ENCODE measurements at places on chromosomes 5 and 9.

DNA sequence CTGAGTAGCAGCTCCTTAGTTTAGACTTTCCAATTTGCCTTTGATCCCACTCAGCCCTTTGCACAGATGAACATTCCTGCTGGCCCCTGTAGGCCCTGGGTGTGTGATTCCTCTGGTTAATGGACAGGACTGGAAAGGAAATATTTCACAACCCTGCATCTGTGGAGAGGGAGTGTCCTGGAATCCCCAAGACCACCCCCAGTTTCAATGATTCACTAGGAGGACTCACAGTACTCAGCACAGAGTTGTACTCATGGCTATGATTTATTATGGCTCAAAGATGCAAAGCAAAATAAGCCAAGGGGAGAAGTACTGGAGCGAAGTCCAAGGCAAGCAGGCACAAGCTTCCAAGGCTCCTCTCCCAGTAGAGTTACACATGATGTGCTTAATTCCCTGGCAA, 42.4 kb upstream of the TJP2 start:
- peak; percentile 80 for DNase-seq

DNA sequence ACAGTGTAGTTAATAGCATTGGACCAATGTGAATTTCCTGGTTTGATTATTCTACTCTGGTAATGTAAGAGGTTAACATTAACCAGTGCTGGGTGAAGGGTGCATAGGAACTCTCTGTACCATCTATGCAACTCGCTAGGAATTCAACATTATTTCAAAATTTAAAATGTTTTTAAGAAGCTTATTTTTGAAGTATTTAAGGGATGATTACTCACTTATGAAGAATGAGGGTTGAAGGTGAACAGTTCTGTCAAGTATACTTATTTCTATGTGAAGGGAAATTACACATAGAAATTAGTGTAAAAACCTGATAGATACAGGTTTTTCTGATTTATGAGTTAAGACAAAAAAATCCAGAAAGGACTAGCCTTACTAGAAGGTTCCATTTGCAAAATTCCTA, 165.8 kb downstream of the INSYN2B start:
- DNase-seq, result no peak

- peak; percentile 91 for DNase-seq
Observed at GRCh38 chr9:38141746-38142591, 72.9 kb upstream of the SHB start.

DNA sequence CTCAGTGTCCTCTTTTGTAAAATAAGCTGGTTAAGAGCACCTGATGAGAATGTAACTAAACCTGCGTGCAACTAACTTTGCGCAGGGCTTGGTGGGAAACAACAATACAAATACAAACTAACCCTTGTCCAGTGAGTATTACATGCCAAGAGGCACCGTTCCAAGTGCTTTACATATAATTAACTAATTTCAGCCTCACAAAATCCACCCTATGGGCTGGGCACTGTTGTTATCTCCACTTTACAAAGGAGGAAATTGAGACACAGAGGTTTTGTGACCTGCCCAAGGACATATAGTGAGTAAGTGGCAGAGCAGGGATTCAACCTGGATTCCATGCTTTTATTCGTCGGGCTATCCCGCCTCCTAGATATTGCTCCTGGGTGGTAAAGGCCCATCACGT, 26.2 kb upstream of the TNIP1 start:
- no peak for DNase-seq

- DNase-seq, result no peak
Observed at GRCh38 chr9:70413464-70413798, 1.0 kb downstream of the KLF9 start.

DNA sequence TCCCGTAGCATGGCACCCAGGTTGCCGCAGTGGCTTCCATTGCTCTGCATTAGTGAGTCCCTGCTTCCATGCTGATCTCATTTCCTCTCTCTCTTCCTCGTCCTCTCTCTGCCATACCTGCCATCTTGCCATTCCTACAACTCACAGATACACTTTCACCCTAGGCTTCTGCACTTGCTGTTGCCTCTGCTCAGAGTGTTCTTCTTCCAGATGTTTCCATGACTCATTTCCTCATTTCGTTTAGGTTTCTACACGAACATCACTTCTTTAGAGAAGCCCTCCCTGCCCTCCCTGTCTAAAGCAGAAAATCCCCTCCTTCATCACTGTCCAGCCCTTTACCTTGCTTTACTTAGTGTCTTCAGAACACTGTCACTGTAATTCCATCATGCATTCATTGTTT, 115.2 kb upstream of the WWC1 start:
- no peak for DNase-seq

DNA sequence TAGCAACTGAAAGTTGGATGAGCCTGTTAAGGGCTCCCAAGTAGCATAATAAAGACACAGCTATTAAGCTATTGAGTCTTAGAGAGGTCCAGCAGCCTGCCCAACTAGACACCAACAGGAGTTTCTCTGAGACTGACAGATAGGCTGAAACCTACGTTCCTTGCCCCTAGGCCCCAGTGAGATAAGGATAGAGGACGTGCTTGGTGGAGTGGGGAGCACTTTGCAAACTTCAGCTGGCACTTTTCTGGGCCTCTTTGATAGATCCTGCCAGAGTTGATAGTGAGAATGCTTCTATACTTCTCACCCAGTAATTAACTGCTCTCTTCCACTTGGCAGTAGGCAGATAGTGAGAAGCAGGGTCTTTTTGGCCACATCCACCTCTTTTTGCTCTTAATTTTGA, 20.8 kb upstream of the CTNNA1 start:
- DNase-seq, result no peak

DNA sequence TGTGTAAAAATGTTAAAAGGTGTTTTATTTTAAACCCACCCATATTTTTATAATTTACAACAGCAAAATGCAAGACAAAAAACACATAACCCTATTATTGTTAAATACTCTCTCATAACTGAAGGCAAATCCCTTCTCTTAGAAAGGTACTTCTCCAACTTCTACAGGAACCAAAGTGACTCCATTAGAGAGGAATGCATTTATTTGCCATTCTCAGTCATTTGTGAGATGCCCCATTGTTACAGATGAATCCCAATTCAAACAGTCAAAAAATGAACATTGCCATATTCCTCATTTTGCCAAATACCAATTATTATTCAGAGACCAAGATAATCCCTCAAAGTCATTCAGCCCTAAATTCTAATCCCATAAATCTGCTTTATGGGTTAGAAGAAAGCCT, 175.8 kb downstream of the TSSK1B start:
- DNase-seq, result no peak

- DNase-seq, result no peak
Observed at GRCh38 chr5:55222985-55223811, 3.9 kb downstream of the MCIDAS start.

DNA sequence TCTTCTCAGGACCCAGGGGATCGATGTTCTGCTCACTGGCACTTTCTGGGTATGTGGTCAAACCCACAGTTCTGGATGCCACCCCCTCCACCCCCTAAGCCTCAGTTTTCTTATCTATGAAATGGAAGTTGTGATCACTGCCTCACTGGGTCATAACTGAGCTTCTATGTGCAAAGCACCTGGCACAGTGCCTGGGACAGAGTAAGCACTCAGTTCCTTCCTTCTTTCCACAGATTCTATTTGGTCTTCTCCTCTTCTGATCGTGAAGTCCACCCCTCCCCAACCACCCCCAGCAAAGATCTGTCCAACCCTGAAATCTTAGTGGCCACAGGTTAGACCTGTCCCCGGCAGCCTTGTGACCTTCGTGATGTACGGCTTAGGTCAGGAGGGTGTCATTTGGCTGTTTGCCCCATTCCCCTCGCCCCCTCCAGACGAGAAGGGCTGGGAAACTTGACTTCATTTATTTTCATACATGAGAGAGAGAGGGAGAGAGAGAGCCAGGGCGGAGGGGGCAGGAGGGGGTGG, 181.4 kb downstream of the FGF18 start:
- no peak for DNase-seq

DNA sequence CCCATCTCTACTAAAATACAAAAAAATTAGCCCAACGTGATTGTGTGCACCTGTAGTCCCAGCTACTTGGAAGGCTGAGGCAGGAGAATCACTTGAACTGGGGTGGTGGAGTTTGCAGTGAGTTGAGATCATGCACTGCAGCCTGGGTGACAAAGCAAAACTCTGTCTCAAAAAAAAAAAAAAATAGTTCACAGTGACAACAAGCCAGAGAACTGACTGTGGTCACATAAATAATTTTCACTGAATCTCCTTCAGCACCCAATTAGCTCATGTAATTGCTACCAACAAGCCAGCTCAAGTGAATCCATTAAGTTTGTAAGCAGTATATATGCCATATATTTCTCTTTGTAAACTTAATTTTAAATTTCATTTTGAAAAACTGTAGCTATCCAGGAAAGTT, 14.5 kb upstream of the AFAP1L1 start:
- DNase-seq, result peak; percentile 22

Data from M059J (cell line).